Lower lobe of right lung (tissue), 2 donors: ENCODE measurements at places on chromosomes 16 and 17.

GRCh38 chr16:86396901-86397311, 113.4 kb upstream of the FOXF1 start:
- no peak for DNase-seq

GRCh38 chr17:66822009-66822408, 12.9 kb upstream of the CACNG5 start:
- no peak for DNase-seq

DNA sequence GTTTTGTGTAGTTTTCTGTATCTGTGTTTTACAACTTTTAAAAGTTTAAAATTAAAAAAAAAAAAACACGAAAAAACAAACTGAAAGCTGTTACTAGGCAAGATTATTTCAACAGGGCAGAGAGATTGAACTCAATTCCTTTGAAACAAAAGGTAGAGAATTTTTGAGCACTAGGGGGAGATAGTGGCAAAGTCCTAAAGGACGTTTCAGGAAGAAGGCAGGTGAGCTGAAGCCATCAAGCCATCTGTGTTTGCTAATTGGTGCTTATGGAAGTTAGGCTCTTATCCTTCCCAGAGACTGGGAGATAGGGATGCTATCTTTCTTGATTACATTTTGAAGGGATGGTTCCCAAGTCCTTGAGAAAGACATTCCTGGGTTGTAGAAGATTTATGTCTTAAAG, 70.6 kb upstream of the CLEC3A start:
- no peak for DNase-seq

DNA sequence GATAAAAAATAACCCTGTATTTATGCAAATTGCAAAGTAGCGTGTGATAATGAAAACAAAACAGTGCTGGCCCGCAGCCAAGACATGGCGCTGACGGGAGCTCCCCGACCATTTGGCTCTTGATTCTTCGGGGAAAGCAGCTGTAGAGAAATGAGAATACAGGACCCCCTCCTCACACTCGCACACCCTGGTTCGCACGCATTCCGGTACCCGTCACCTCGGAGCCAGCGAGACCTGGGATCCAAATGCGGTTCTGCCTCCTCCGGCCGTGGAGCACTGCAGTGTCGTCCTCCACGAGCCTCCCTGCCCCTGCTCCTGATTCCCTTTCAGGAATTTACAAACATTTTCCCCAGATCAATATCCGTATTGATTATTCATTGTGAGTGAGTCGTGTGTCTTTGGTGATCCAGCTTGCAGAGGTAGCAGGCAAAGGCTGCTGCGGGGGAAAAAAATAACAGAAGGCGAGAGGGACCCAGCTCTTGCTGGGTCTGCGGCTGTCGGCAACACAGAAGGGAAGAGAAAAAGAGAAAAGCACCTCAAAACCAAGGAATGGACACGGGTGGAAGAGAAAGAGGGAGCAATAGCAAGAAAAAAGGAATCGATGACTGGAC, 184.1 kb upstream of the ZFHX3 start:
- DNase-seq, result no peak

- DNase-seq, result no peak
Measured at GRCh38 chr17:2192367-2193057, 111.1 kb downstream of the SMG6 start.

DNA sequence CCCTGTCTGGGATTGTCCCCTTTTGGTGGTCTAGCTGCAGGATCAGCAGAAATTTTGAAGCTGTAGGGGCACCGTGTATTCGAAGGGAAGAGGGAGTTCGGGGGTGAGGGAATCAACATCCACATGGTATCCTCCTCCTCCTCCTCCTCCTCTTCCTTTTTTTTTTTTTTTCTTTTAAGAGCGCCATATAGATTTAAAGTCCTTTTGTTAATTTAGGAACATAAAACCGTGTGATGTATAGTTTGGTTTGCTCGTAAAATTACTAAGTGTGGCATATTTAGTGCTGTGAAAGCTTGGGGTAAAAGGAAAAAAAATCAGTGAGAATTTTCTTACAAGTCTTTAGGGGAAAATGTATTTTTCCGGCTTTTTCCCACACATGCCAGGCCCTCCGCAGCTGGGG, 50.1 kb upstream of the GSE1 start:
- DNase-seq, result no peak

DNA sequence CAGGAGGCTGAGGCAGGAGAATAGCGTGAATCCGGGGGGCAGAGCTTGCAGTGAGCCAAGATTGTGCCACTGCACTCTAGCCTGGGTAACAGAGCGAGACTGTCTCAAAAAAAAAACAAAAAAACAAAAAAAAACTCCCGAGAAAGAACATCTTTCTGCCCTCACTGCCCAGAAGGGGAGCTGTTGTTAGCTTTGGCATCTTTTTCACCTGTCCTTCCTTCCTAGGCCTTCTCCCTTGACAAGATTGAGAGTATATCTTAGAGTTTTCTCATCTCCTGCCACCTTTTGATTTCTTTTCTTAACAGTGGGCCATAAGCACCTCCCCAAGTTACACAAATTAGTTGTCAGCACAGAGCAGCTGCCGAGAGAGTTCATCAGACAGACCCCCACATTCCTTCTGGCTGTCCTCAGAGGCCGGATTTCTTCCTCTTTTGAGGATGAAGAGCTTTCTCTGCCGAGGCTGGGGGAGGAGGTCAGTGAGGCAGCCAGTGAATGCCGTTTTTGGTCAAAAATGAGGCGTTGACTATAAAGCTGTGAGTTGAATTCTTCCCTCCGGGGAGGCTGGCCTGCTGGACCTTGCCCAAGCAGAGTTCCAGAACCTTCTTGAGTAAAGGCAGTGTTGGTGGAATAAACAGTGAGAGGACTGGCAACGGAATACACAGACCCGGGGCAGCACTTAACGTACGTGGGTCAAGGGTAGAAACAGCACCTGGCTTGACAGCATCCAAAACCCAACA, 127.0 kb downstream of the ABCC6 start:
- no peak for DNase-seq

- DNase-seq, result no peak
Measured at GRCh38 chr16:81198635-81199034, 39.9 kb upstream of the BCO1 start.

DNA sequence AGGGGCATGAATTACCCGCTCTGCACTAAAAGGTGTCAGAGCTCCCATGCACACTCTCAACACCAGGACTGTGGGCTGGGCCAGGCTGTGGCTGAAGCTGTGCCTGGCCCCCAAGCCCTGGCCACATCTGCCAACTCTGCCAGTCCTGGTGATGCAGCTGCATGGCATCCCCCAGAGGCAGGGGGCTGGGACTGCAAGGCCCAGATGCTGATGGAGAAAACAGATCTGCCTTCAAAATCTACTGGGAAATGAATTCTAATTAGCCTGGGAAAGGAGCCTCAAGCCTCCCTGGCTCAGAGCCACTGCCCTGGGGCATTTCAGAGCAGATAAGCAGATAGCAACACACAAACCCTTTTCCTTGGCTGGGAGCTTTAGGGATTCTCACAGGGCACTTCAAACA, 3.4 kb downstream of the CHST6 start:
- DNase-seq, result no peak

DNA sequence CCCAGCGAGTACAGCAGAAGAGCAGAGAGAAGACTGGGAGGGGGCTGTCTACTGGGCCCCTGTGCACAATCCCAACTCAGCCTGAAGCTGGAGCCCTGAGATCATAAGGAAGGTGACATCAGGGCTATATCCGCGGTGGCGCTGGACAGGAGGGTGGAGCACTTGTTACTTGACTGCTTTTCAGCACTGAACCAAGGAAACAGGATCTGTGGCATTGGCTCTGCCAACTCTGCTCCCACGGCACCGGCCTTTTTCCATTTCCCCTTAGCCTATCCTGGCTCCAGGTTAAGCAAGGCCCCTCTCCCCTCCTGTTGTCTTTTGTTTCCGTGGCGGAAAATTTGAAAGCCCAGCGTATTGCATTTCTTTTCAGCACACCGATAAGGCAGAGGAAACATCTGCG, 125.0 kb upstream of the IRX3 start:
- no peak for DNase-seq

DNA sequence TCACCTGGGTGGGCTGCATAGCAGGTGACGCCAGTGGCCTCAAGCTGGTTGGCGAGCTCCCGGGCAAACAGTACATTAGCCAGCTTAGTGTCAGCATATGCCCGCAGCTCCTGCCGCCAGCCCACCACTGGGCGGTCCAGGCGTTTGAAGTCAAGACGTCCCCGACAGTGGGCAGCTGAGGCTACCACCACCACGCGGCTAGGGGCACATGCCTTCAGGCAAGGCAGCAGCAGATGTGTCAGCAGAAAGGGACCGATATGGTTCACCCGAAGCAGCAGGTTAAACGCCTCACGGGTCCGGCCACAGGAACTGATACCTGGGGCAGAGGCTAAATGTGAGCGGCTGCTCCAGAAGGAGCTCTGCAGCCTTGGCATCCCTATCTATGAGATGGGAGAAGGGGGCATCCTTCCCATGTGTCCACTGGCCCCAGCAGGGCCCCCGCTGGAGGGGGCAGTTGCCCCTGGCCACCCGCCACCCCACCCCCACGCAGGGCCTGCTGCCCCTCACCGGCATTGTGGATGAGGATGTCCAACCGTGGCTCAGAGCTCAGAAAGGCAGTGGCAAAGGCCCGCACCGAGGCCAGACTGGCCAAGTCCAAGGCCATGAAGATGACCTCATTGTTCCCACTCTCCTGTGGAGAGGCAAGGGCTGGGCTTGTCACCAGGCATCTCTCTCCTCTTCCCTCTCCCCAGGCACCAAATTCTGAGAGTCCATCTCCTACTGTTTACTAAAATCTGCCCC, 1.7 kb downstream of the DHRS13 start:
- DNase-seq, result no peak

DNA sequence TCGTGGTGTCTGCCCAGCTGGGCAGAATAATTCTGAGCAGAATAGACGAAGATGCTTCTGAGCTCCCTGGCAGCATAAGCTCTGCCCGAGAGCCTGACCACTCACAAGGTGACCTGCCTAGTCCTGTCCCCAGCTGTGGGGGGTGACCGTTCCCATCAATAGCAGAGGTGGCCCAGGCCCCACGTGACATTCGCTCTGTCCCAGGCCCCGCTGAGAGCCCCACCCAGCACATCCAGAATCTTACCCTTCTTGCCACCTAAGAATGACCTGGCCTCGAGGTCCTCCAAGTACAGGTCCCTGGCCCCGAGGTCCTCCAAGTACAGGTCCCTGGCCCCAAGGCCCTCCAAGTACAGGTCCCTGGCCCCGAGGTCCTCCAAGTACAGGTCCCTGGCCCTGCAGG, 695 bp upstream of the TMEM204 start:
- DNase-seq, result no peak

GRCh38 chr17:52027620-52028295, 130.8 kb downstream of the CA10 start:
- no peak for DNase-seq

DNA sequence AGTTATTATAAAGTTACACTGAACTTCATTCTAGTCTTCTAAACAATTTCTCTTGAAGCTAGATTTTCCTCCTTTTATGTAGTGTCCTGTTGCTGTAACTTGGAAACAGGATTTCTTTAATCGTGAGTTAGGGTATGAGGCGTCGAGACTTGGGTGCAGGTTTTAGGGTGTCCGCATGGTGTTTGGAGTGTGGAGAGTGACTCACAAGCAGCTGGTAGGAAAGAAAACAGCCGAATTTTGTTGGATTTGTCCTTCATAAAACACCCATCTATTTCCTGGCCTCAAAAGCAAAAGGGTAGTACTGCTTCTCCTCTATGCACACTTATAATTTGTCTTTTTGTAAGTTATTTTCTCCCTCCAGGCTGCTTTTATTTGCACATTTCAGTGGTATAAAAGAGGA, 1.6 kb downstream of the RPTOR start:
- DNase-seq, result no peak
